ENCODE measurements at places on chromosomes 7 and 10.

- peaks cover 78% of the 10 kb centered on the region for H3K36me3 ChIP-seq
- peak overlapping the region; percentile 95 for H3K27ac ChIP-seq
- peaks cover 74% of the 10 kb centered on the region for H3K4me1 ChIP-seq
- no peak overlapping the region for H3K4me3 ChIP-seq
- no peak for DNase-seq
- no peaks in the 10 kb centered on the region for H3K27me3 ChIP-seq
Measured at GRCh38 chr7:21938463-21938862, 7.2 kb downstream of the CDCA7L start.

DNA sequence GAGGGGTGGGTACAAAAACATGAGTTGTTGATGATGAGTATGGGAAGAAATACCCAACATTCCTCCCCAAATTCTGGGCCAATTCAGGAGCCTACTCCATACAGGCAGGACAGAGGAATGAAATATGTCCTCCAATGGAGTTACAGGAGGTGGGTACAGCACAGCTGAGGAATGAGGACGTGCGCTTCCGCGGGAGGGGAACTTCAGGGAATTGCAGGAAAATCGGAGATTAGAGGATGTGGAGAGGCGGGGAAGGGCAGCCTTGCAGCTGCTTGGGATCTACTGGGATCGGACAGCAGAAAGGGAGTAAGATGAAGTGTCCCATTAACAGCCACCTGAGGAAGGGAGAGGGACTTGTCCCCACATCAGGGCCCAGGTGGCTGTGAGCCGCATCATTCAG lies 50.2 kb downstream of the PDIA4 start:
- H3K36me3 ChIP-seq: no peaks in the 10 kb centered on the region
- DNase-seq: no peak
- no peak overlapping the region for H3K4me3 ChIP-seq
- H3K27ac ChIP-seq: no peak overlapping the region

- H3K36me3 ChIP-seq: peaks cover 25% of the 10 kb centered on the region
- H3K4me3 ChIP-seq: no peak overlapping the region
- H3K27ac ChIP-seq: no peak overlapping the region
- H3K27me3 ChIP-seq: no peaks in the 10 kb centered on the region
- DNase-seq: no peak
Measured at GRCh38 chr10:1036341-1036791, 10.7 kb upstream of the IDI2 start.

- no peaks in the 10 kb centered on the region for H3K36me3 ChIP-seq
- H3K4me1 ChIP-seq: no peaks in the 10 kb centered on the region
- no peaks in the 10 kb centered on the region for H3K27me3 ChIP-seq
- DNase-seq: no peak
- H3K27ac ChIP-seq: no peak overlapping the region
- no peak overlapping the region for H3K4me3 ChIP-seq
Measured at GRCh38 chr10:78314651-78315050, 281.0 kb downstream of the RPS24 start.

DNA sequence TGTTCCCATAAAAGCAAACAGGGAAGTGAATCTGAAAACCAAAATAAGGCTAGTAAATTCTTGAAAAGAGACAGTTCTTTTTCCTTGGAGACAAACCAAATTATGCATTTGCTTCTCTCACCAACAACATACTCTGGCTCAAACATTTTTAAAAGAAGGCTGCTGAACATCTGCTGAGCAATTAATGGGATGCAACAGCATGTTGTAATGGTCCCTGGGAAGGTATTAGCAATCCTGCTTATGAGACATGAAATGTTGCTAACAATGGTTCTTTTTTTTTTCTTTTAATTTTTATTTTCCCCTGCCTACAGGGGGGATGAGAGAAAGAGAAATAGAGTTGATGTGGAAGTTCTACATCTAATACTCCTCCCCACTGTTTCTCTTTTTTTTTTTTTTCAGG lies 572.1 kb downstream of the SORCS1 start:
- H3K4me1 ChIP-seq: no peaks in the 10 kb centered on the region
- no peaks in the 10 kb centered on the region for H3K36me3 ChIP-seq
- H3K27ac ChIP-seq: no peak overlapping the region
- no peak overlapping the region for H3K4me3 ChIP-seq
- no peak for DNase-seq

DNA sequence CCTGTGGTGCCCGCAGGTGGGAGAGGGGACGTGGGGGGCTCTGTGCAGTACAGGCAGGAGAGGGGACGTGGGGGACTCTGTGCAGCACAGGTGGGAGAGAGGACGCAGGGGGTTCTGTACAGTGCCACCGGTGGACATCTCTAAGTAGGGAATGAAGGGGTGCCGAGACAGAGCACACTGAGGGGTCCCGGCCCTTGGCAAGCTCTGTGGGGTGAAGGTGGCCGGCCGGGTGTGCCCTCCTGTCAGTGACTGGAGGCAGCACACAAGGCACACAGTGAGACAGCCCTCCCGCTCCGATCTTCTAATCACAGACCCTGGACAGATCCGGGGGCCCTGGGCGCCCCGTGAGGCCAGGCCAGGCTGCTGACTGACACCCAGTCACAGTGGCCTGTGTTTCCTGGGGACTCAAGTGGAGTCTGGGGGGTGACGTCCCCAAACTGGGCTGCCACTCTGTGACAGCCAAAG lies 11.2 kb downstream of the GPR146 start:
- no peaks in the 10 kb centered on the region for H3K27me3 ChIP-seq
- no peak overlapping the region for H3K27ac ChIP-seq
- DNase-seq: no peak
- no peak overlapping the region for H3K4me3 ChIP-seq
- no peaks in the 10 kb centered on the region for H3K4me1 ChIP-seq

DNA sequence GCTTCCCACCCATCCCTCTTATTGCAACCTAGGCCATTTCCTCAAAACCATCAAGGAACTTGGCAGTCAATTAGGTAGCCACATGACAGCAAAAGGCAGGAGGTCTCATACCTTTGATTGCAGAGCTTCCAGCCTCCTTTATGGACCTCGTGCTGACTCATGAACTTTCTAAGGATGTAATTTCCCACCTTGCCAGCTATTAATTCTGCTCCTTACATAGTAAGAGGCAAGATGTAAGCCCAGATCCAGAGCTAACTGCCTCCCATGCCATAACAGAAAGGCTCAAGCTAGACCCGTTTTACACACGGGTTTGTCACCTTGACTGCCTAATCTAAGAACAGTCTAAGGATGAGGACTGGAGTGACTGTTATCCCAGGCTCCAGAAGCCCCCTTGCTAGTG lies 565.7 kb downstream of the KCNMA1 start:
- no peak for DNase-seq
- no peaks in the 10 kb centered on the region for H3K4me1 ChIP-seq
- no peaks in the 10 kb centered on the region for H3K27me3 ChIP-seq
- H3K4me3 ChIP-seq: no peak overlapping the region

- no peaks in the 10 kb centered on the region for H3K4me1 ChIP-seq
- no peaks in the 10 kb centered on the region for H3K27me3 ChIP-seq
- H3K4me3 ChIP-seq: no peak overlapping the region
Measured at GRCh38 chr7:14414274-14414986, 425.0 kb upstream of the ETV1 start.
